ENCODE measurements at places on chromosomes 11 and 22.

- DNase-seq: no peak
Observed at GRCh38 chr11:69174841-69175240, 19.1 kb downstream of the SMIM38 start.

GRCh38 chr11:3166268-3167142, 1.4 kb upstream of the OSBPL5 start:
- DNase-seq: no peak

DNA sequence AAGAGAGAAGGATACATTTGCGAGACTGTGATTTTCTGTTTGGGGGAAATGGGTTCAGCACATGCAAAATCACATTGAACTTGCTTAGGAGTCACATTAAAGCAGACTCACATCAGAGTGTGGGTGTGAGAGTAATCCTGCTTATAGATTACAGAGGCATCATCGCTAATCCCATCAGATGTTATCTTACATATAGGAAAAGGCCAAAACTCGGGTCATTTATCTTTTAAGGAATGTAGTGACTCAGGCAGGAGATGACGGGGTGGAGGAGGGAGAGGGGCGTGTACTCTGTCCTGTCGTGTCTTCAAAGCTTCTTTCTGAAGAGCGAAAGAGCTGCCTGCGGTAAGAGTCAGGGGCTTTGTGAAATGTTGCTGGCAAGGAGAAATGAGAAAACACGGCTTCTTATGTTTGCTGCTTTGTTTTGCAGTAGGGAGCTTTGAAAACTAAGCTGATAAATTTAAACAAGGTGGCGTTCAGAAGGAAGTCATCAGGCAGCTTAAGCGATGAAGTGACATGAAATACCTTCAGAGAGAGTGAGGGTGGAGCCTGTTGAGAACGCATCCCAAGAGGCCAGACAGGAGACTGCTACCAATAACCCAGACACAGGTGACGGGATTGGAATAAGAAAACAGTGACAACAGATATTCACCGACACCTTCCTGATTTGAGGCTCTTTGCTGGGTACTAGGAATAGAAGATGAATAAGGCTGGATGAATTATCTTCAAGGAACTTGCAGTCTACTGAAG, 2.2 kb upstream of the C11orf16 start:
- peak; percentile 62 for DNase-seq

DNA sequence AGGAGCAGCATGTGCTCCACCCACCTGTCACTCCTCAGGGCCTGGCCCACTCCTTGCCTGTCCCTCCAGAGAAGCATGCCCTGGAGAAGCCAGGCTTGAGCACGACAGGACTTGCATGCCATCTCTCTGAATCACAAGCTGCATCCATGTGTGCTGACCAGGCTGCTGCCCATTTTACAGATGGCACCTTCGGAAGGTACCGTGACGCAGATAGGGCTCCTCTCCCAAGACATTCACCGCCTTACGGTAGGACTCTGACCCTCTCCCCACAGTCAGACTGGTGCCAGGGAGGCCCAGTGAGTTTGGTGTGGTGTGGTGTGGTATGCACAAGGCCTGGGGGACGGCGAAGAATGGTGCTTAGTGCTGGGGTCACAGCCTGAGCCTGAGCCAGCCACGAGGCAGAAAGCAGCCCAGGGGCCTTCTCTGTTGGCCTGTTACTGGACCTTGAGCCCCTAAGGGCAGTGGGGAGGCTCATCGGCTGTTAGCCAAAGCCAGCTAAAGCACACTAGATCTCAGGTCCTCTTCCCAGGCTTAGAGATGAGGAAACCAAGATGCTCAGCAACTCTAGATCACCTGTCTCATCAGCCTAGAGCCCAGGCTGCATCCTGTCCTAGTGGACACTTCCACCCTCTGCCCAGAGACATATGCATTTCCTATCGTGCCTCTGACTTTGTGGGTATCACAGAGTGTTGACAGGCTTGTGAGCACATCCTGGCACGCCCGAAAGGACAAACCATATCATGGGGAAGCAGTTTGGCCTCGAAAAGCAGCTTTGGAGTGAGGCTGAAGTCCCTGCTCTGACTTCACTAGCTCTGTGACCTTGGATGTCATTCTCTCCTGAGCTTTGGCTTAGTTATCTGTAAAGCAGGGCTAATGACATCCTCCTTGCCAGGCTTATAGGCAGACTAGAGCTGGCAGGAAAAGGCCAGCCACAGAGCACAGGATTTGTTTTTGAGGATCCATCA, 17.8 kb downstream of the CYB5R2 start:
- no peak for DNase-seq

DNA sequence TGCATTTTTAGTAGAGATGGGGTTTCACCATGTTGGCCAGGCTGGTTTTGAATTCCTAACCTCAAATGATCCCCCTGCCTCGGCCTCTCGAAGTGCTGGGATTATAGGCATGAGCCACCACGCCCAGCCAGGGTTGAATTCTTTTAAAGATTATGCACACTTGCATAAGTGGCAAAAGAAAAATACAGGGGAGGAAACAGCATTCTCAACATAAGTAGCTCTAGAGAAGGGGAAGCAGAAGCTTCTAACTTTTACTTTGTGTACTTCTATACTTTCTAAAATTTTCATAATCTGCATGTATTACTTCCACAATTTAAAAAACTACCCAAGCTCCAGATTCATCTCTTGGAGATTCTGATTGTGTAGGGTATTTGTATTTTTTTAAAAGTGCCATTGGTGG, 108.0 kb downstream of the SLC1A2 start:
- no peak for DNase-seq

DNA sequence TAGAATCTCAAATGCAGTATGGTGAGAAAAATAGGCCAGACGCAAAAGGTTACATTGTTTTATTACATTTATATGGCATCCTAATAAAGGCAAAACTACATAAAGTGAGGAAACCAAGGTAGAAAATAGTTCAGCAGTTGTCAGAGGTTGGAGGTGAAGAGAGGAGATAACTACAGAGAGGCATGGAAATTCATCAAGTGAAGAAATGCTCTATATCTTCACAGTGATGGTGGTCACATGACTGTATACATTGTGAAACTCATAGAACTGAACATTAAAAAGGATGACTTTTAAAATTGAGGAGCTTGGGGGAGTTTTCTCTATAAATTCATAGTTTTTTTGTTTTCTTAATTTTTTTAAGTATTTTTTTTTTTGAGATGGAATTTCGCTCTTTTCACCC, 14.4 kb downstream of the LGR4 start:
- DNase-seq: no peak

DNA sequence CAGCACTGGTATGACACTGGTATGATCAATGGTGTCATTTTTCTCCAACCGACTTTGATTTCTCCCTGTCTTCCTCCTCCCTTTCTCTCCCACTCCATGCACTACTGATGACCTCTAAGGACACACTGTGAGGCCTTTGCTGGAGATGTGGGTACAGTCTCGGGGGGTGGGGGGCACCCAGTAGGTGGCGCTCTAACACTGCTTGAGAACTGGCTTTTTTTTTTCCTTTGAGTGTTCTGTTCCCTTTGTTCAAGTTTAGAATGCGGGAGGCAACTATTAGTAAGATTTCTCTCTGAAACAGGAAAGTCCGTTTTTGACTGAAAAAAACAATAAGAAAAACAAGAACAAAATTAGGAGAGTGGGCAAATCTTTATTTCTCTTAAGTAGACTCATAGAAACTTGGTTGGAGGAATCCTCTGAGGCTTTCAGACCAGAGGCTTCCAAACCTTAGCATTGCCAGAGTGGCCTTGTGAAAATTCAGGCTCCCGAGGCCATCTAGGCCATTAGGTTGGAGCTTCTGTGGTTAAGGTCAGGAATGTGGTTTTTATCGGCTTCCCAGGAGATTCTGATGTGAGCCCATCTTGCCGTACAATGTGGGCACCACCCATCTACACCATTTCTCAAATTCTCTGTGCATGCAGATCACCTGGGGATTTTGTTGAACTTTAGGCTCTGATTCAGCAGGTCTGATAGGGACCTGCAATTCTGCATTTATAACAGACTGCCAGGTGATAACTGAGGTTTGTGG, 43.2 kb downstream of the PANX1 start:
- DNase-seq: peak; percentile 8

GRCh38 chr11:116832350-116833290, 2.9 kb downstream of the APOC3 start:
- no peak for DNase-seq

- DNase-seq: no peak
Observed at GRCh38 chr11:45930031-45930794, 7.8 kb downstream of the LARGE2 start.

- DNase-seq: no peak
Observed at GRCh38 chr11:8221917-8222495, 41.7 kb downstream of the LMO1 start.

DNA sequence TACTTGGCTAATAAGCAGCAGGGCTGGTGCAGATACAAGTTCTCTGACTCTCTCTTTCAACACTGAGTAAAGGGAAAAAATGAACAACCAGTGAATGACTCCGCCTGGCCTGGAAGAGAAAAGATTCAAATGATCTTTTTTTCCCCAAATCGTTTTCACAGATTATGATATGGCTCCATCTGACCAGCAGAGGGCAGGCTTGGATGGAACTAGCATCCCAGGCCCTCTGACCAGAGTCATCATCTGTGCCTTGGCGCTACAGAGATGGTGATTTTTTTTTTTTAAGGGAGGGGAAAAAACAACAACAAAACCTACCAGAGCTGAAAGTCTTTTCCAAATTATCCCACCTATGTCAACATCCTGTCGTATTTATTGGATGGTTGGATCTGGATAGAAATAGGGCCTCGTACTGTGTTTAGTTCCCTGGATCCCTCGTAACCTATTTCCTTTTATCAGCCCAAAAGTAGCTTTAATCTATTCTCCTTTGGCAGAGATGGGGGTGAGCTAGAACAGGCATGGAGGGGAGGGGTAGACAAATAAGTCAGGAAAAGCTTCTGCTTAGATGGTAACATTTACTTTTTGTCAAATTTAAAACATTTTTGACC, 69.7 kb downstream of the PRSS23 start:
- DNase-seq: peak; percentile 43

DNA sequence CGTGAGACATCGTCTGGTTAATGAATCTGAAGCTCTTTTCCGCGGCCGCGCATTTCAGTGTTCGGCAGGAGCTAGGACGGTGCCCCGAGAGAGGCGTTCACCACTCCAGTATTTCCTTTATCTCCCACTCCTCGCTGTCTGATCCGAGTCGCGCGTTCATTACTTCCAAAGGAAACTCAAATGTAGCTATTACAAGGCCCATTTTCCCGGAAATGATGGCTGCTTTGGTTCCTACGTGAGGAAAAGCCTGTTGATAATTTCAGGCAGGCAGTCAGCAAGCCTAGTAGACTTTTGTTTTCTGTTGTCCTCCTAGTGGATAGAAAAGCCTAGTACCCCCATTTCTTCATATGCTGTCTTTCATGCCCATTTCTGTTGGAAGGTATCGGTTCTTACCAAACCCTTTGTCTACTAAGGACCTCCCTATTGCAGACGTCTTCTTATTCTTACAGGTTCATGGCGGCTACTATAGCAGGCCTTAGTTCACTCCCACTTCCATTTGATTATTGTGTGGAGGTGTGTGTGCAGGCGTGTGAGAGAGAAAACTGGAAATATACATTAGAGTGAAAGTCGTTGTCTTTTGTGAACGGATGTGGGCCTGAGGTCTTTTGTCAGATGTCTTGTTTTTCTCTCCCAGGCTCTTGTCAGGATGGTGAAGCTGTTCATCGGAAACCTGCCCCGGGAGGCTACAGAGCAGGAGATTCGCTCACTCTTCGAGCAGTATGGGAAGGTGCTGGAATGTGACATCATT, 737 bp downstream of the RBM4 start:
- DNase-seq: peak; percentile 51
